Cardiac atrium fibroblast (primary cell): ENCODE measurements at places on chromosomes 1 and 21. TPM values are rescaled to one million over a fixed set of nuclear protein-coding genes. Genes with fewer than 3 reads are reported as not detected.

Gene PTCH2
- total RNA-seq, result 0.18 TPM in 1 of 2 replicates, not detected in the other

Gene GNAI3
- total RNA-seq, result 10.0 and 10.5 TPM in 2 replicates

Gene ANXA9
- not detected in 2 replicates for total RNA-seq

Gene CD52
- not detected in 2 replicates for total RNA-seq

Gene PGBD5
- under 0.01 TPM in 1 of 2 replicates, not detected in the other for total RNA-seq

Gene SPRR2A
- not detected in 2 replicates for total RNA-seq

Gene C1orf167
- 3.6 TPM in 1 of 2 replicates, not detected in the other for total RNA-seq

Gene JAM2
- 0.54 and 0.65 TPM in 2 replicates for total RNA-seq

Gene PEAR1
- total RNA-seq, result 16.7 and 19.3 TPM in 2 replicates

Gene OR2M3
- not detected in 2 replicates for total RNA-seq

Gene KRTAP7-1
- not detected in 2 replicates for total RNA-seq

Gene IL20
- not detected in 2 replicates for total RNA-seq
